ENCODE measurements at places on chromosomes 7 and 10.

DNA sequence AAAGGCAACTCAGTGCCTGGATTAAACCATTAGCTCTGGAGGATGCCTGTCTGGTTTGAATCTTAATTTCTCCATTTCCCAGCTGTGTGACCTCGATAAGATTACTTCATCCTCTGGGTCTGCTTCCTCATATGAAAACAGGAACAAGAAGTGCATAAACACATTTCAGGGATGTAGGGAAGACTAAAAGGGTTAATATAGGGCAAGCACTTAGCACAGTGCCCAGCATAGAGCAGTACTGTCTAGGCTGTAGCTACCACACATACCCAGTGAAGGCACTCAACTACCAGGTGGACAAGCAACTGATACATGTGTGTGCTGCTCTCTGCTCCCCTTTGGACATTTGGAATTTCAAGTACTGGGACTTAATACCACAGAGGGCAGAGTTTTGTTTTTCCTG lies 85.4 kb downstream of the KCNMA1 start:
- DNase-seq, result no peak

- DNase-seq, result no peak
Measured at GRCh38 chr10:72356115-72356514, 1.4 kb upstream of the DNAJB12 start.

GRCh38 chr10:126458466-126458865 lies 70.2 kb upstream of the ADAM12 start:
- DNase-seq, result no peak

DNA sequence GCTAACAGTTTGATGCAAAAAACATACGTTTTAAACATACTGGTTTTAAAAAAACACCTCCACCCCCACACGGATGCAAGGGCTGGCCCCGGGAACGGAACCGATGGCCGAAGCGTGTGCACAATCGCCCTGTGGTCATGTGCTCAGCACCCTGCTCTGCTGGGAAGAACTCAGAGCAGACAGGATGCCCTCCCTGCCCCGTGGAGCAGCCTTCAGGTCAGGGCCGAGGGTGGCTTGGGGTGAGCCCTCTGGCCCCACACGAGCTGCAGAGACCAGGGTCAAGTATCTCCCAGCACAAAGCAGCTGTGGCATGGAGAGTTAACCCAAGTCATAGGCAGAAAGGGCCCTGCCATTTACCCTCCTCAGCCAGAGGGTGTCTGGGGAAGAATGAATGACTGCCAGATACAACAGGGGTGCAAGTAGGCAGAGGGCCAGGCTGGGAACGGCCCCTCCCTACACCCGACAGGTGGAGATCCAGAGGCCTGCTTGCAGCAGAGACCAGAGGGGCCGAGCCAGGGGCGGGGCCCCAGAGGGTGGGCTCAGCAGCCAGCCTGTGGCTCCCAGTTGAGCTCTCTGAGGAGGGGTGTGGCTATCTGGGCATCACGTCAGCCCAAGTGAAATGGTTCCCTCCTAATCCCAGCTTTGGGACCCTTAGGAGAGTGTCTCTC lies 56.8 kb downstream of the ZRANB1 start:
- DNase-seq, result no peak

DNA sequence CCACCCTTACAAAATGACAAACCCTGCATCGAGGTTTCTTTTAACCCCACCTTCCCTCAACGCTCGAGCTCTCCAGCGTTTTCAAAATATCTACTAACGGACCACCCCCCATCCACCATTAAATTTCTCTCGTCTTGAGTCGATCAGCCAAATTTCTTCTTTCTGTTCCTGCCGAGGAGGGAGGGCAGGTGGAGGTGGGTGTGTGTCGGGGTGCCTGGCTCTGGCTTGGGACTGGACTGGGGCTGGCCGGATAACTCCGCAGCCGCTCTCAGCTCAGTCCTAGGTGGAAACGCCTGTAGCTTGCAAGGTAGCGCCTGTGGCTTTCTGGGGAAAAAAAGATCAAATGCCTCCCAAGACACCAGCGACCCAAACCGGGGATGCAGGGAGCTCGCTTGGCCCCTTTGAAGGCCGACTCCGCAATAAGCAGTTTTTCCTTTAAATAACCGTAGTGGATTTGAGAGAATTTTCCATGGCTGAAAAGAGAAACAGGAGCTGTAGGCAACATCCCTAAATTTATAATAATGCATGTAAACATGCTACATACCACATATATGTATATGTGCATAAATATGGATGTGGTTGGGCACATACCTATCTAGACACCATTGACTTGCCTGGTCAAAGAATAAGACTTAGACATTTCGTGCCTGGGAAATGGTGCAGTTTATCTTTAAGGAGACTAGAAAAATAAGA lies 1.9 kb upstream of the TMEM178B start:
- DNase-seq, result no peak

- no peak for DNase-seq
Measured at GRCh38 chr7:145557805-145558204, 558.8 kb upstream of the CNTNAP2 start.

DNA sequence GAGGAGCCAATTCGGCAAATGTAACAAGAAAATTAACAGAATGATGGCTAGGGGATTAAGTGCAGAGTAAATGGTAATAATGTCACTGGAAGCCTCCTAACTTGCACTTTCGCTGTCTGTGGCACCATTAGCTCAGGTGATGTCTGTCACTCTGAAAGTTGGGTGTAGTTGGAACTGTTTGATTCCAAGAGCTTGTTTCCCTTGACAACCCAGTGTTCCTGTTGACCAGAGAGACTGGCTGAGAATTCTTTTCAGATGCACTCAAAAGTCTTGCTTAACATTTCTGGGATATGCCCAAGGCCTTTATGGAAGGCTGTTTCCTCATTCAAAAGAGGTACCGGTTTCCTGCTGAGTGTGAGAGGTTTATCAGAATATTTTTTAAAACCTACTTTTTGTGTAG lies 49.6 kb downstream of the PLPP4 start:
- no peak for DNase-seq

DNA sequence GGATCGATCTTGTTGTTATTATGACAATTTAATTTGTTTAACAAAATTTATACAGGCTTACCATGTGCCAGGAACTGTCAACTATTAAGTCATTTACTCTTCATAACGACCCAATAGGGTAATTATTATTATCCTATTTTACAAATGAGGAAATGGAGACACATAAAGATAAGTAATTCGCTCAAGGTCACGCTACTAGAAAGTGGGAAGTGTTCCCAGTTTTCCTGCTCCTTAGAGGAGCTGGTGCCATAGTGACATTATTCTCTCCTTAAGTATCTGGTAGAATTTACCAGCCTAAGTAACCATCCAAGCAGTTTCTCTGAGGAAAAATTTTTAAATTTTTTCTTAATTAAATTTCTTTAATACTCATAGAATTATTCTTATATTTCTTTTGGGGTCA lies 360.9 kb upstream of the RNF32 start:
- DNase-seq, result no peak

GRCh38 chr7:155184923-155185322 lies 112.8 kb upstream of the INSIG1 start:
- no peak for DNase-seq

DNA sequence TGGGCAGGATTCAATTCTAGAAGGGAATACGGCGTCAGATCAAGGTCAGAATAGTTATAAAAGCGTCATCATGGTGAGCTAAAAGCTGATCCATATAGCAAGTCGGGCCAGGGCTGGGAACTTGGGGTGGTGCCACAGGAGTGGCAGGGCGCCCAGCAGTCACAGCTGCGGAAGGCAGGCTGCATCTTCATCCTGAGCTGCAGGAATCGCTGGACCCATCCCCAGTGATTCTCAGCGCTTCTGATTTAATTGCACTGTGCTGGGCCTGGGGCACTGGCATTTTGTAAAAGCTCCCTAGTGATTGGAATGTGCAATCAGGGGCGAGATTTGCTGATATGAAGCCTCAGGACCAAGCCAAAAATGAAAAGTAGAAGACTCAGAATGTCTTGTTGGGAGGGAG lies 135.3 kb downstream of the CTTNBP2 start:
- DNase-seq, result no peak

- DNase-seq, result no peak
Measured at GRCh38 chr10:18149196-18149800, 9.1 kb downstream of the CACNB2 start.

DNA sequence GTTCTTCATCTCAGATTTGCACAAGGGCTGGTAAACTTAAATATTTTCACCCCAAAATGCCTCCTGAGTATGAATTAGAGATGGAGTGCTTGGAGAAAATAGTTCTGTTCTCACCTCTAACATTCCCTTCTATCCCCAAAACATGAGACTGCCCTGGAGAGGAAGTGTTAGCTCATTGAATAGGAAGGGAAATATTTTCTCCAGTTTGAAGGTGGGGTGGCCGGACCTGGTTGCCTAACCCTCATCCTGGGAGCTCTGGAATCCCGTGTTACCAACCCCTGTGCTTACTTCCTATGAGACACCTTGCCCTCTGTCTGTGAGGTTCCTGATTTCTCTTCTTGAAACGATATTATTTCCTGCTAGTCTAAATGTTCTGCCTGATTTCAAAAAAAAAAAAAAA lies 779 bp downstream of the IFIT2 start:
- no peak for DNase-seq

DNA sequence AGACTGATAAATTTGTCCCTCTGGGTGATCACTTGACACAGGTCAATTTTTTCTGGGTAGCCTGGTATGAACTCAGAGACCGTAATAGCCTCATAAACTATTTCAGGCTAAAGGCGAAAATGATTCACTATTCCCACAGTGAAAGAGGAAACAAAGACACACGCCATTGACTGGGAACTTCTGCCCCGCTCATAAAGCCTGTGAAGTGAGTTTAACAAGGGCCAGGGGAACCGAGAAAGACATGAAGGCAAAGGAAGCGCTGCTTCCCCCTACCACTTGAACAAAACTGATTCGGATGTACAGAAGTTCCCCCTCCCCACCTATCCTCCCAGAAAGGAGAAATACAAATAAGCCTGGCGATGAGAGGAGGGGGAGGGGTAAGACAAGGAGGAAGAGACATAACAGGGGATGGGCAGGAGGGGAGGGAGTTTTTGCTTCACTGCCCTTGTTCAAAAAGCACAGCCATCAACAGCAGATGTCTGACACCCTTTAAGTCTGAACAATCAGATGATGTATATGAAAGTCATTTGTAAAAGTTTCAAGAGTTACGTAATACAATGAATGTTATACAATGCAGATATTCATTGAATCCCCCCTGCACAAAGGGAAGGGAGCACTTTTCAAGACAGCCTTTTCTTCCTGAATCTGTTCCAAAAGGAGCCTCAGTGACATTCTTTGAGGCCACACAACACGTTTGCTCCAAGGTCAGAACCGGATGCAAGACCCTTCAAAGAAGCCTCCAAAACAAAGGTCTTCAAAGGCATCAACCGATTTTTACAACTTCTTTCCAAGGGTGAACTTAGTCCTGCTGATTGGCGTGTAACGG lies 734 bp downstream of the ABCB4 start:
- no peak for DNase-seq

- no peak for DNase-seq
Measured at GRCh38 chr10:36676756-36677430, 448.5 kb upstream of the ANKRD30A start.

GRCh38 chr7:132116369-132116768 lies 459.9 kb downstream of the PLXNA4 start:
- DNase-seq, result no peak

GRCh38 chr10:21532694-21533466 lies 1.2 kb upstream of the MLLT10 start:
- DNase-seq, result no peak

- no peak for DNase-seq
Measured at GRCh38 chr10:133264461-133264860, 12.2 kb downstream of the ADAM8 start.

DNA sequence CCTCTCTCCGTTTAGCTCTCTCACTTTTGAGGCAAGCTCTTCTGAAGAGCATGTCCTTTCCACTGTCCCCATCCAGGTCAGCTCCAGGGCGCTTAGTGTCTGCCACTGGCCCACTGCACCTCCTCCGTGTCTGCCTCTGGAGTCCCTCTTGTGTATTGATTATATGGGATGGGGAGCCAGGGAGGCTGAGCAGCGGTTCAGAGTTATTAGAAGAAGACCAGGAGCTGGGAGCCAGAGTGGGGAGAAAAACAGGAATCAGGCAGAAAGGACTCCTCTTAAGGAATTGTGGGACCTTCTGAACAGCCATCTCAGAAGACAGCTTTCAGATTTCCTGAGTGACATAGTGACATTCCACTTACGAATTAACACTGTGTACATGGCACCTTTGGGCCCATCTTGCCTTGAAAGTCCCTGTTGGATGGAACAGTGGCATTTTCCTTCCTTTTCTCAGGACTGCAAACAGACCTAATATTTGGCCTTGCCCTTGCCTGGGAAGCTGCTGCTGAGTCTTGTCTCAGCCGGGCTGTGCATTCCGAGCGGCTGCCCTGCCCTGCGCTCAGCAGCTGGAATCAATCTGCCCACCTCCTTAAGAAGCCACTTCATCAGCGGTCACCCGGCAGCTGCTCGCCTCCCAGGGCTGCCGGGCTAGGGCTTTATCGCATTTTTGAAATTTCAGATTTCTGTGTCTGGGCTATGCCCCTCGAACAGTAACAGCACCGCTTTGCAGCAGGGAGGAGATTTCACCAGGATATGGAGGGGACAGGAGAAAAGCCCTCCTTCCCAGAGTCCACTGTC lies 81.1 kb upstream of the PRKG1 start:
- no peak for DNase-seq

GRCh38 chr7:7816084-7816483 lies 97.7 kb upstream of the RPA3 start:
- no peak for DNase-seq

GRCh38 chr10:11242443-11243387 lies 225.0 kb downstream of the CELF2 start:
- DNase-seq, result no peak

DNA sequence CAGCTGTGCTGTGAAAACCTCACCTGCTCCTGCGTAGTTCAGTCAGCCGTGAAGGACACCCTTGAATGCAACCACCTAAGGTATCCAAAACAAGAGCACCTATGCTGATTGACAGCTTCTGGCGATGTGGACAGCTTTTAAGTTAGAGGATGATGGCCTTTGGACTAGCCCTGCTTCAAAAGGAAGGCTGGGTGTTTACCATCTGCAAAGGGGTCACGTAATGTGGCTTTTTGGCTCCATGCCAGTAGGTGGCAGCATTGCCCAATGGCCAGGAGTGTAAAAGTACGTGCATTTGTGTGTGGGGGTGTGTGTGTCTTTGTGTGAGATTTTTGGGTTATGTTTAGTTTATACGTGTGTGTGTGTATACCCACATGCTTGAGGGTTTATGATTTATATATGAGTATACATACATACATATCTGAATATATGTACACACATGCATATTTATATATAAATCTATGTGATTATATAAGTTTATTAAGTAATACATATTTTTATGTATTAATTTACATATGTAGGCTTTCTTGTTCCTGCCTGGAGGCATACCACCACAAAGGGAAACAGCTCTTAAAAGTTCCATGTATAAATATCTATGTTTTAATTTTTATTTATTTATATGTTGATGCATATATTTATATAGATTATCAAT lies 236.3 kb upstream of the ANKRD30A start:
- DNase-seq, result peak; percentile 30

- no peak for DNase-seq
Measured at GRCh38 chr10:75032813-75033212, 78.6 kb upstream of the SAMD8 start.

DNA sequence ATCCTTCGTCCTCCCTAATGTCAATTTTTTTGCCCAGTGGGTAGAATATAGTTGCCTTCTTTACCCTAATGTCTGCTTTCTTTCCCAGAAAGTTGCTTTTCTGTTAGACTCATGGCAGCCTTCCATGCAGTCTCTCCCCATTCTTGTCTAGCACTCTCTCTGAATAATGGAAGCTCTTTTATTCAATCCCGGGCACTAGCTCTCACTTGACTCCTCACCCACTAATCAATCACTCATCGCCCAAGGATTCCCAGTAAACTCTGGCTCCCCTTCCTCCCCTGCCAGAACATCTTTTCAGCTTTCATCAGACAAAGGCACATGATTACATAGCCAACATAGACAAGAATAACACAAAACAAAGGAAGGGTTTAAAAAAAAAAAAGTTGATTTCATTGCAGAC lies 100.2 kb upstream of the RELN start:
- no peak for DNase-seq
